ENCODE measurements at places on chromosomes 1 and 21.

DNA sequence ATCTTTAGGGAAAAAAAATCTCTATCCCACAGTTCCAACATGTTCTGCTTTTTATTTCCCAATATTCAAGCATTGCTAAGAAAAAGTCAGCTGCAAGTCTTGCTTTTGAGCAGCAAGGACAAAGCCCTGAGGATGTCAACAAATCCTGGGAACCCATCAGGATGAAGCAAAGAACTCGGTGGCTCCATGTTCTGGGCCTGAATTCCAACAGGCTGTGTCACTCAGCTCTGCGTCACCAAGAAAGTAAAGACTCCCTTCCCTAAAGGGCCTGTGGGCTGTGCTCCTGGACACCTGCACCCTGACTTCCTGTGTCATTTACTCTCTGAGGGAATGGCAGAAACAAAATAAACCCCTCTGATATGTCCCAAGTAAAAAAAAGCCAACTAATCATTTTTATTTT, 95.5 kb downstream of the TIAM1 start:
- no peak for DNase-seq

DNA sequence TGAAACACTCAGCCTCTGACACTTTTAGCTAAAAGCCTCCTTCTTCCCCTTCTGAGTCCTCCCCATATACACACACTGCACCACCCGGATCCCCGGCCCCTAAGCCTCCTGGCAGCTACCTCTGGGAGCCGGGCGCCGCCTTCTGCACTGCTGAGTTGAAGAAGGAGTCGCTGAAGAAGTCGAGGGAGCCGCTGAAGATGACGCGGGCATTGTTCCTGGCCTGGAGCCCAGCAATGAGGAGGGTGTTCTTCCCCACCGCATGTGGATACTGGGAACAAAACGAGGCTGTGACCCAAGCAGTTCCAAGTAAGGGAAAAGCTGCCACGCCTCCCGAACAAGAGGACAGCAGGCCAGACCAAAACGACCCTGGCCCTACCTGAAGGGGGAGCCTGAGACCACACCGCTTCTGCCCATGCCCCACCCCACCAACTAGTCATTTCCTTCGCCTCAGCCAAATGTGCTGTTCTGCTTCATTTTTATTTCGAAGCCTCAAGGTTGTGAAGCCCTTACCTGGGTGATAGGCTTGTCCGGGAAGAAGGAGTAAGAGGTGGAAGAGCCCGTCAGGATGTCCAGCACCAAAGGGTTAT, 7.0 kb downstream of the DDOST start:
- DNase-seq, result no peak

DNA sequence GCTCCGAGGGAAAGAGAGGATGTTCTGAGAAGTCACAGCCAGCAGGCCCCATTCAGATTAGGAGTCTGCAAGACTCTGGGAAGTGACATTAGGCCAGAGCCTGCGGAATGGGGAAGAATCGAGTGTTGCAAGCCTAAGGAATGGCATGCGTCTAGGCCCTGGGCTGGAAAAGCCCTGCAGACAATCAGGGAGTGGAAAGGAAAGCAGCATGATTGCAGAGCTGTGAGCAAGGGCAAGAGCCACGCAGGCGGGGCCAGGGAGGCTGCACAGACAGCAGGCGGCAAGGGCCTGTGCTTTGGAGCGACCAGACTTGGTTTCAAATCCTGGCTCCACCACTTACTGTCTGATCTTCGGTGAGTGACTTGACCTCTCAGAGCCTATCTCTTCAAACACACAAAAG, 118.2 kb downstream of the RRAGC start:
- peak; percentile 34 for DNase-seq

- no peak for DNase-seq
These were observed 171.8 kb downstream of the FCRL5 start for GRCh38 chr1:157380523-157380922.

GRCh38 chr1:179978199-179979079, 23.8 kb downstream of the CEP350 start:
- DNase-seq, result no peak

DNA sequence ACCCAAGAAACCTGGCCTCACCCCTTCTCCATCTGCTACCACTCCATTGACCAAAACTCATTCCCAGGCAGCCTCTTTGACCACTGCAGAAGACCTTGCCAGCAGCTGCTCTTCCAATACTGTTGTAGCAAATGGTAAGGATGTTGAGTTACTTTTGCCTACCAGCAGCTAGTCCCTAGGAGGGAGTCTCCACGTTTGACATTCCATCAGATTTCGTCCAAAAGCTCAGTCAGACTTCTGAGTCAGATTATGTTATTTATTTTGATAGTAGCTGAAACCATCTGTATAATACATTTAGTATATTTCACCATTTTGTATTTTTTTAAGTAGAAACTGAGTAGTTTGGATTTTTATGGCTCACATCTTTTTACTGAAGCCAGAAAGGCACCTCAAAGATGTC, 51.5 kb upstream of the WNT2B start:
- DNase-seq, result no peak

- DNase-seq, result peak; percentile 37
These were observed at the start of gene RIPPLY3 for GRCh38 chr21:37006486-37007291. RIPPLY3 (plus strand) TSS chr21:37006702; CDS start chr21:37006773, 71 bp downstream.

DNA sequence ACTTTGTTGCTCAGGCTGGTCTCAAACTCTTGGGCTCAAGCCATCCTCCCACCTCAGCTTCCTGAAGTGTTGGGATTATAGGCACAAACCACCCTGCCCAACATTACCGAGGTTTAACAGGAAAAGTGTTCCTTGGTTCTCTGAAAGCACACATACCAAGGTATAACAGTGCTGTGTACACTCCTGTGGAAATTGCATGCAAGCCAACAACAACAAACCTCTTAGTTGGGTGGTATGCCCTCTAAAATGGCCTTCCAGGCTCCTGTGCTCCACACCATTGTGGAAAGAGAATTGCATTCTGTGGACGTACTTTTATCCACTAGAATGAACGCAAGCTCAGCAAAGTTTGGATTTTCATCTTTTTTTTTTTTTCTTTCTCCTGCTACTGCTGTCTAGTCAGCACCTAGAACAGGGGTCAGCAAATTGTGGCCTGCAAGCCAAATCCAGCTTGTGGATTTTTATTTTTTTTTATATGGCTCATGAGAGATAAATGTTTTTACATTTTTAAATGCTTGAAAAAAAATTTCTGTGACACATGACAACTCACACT, 192.2 kb upstream of the TNR start:
- no peak for DNase-seq

- DNase-seq, result peak; percentile 63
These were observed 1.3 kb downstream of the COL24A1 start for GRCh38 chr1:86155051-86155806.

GRCh38 chr1:184340984-184341383, 45.8 kb upstream of the C1orf21 start:
- DNase-seq, result no peak

DNA sequence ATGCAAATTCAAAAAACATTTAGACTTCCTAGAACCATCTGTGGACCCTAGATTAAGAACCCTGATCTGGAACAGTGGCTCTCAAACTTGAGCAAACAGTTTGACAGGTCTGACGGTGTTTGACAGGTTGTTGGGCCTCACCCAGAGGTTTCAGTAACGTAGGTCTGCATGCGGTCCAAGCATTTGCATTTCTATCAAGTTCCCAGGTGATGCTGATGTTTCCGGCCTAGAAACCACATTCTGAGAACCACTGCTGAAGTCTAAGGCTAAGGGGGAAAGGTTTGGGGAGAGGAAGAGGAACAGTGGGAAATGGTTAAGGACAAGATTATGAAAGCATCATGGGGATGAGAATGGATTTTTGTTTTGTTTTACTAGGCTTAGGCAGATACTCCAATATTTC, 48.6 kb downstream of the MDM4 start:
- DNase-seq, result no peak

DNA sequence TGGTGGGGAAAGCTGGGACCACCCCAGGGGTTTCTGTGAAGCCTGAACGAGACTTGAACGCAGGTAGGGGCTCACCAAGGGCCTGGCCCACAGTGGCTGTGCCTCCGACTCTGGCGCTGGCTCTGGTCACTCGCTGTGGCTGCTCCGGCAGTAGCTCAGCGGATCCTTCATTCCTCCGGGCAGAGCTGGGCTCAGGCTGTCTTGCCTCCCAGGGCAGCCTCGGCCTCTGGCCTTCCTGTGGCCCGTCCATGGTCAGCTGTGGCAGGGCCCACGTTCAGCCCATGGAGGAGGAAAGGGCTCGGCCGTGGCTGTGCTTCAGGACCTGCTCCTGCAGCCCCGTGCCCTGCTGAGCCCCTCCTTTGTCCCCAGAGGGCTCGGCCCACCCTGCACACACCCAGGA, 162.9 kb upstream of the C1orf174 start:
- no peak for DNase-seq

- no peak for DNase-seq
These were observed 27.8 kb upstream of the VAMP3 start for GRCh38 chr1:7743346-7743745.

GRCh38 chr1:224080115-224080774, 33.7 kb upstream of the FBXO28 start:
- DNase-seq, result no peak

DNA sequence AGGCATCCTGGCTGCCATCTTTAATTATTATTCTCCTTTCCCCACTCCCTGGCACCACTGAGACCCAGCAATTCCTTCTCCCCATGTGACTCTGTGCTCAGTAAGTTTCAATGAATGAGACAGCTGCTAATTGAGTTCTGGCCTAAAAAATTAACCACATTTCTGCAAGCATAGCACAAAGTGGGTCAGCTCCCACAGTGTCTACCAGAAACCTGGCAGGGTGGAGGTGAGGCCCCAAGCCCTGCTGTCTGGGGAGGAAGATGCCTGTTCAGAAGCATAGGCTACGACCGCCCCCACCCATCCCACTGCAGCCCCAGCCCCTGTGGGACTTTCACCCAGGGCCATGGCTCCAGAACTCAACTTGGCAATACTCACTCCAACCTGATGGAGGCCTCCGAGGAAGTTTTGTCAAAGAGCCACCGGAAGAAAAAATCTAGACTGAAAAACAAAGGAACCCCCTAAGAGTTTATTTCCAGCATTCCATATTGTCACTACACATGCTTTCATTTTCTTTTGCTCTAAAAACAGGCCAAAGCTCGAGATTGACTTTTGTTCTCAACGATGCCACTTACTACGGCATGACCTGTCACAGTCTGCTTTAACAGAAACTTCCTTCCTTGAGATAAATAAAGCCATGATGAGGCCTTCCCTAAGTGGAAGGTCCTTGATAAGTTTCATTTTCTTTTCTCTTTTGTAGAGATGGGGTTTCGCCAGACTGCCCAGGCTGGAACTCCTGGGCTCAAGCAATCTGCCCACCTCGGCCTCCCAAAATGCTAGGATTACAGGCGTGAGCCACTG, 26.5 kb downstream of the TMEM63A start:
- no peak for DNase-seq

DNA sequence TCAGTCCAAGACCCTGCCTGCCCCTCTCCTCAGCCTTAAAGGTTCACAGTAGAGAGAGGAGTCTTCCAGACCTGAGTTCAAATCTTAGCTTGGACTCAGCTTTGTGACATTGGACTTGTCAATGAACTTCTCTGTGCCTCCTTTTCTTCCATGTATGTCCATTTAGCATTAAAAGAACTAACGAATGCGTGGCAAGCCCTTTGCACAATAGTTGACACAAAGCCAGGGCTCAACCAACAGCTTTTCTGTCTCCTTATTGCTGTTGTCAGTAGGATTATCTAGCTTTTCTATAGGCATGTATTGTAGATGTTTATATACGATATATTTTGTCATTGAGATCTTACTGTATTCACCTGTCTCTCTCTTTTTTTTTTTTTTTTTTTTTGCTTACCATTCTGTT, 450.8 kb downstream of the PTPRU start:
- peak; percentile 55 for DNase-seq

DNA sequence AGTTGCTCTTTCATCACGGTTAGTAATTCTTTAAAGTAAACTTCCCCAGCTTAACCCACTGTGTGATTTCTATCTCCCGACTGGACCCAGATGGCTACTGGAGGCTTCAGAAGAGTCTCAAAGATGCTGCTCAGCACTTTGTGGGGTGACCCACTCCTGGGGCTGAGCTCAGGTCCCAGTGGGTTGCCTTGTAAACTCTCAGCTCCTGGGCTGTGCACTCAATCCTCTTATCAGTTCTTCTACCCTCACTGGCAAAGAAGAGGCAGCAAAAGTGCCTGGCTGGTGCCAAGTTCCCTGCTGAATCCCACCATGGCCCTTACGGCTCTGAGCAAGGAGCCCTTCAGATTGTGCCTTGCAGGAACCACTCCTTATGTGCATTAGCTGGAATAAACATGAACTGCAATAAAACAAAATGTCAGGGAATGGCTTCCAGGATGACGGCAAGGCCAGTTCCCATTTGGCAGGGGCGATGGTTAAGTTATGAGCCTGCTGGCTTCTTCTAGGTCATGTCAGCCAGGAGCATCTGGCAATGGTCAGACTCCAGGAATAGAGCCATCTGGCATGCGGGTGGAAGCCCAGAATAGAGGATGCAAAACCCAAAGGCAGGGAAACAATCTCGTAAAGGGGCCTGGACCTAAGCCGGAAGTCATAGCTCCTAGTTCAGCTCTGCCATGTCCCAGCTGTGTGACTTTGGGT, 6.8 kb downstream of the MYOC start:
- DNase-seq, result no peak

DNA sequence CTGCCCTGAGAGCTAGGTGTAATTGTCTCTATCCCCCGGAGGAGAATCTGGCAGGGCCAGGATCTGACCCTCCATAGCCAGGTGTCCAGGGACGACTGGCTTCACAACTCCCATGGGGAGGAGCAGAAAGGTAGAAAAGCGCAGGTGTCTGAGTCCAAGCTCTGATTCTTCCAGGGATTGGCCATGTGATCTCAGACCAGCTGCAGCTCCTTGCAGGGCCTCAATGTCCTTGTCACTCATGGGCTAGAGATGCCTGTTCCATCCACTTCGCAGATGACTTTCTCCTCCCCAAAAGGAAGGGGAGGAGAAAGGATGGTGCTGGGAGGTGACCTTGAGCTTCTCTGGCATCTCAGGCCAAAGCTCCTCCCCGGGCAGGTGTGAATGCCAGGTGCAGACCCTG, 22.7 kb downstream of the HSPG2 start:
- DNase-seq, result no peak

- peak; percentile 62 for DNase-seq
These were observed 858.7 kb downstream of the USP25 start for GRCh38 chr21:16588433-16588860.

GRCh38 chr1:154574716-154575115, 7.1 kb downstream of the CHRNB2 start:
- peak; percentile 27 for DNase-seq

DNA sequence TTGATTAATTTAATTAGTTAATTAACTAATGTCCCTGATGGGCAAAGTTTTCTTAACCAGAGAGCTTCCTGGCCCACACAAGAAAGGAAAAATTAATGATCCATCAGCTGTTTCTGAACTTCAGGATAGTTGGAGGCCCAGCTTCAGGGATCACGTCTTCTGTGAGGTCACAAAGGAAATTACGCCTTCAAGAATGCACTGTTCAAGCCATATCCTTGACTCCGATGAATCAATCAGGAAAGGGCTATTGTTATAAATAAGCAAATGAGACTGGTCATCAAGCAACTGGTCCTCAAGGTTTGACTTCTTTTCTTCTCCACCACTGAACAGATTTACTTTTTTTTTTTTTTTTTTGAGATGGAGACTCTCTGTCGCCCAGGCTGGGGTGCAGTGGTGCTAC, 40.6 kb downstream of the TCP10L start:
- no peak for DNase-seq

- DNase-seq, result peak; percentile 88
These were observed 11.2 kb downstream of the CSRP1 start for GRCh38 chr1:201495551-201496295.

GRCh38 chr1:119116725-119117124, 23.7 kb downstream of the WARS2 start:
- peak; percentile 45 for DNase-seq

- DNase-seq, result no peak
These were observed 418 bp downstream of the DDX20 start for GRCh38 chr1:111756124-111756513.

- DNase-seq, result no peak
These were observed 31.9 kb downstream of the PLPP3 start for GRCh38 chr1:56547473-56547872.
